ENCODE measurements at places on chromosomes 12 and 14. TPM values are rescaled to one million over a fixed set of nuclear protein-coding genes. Genes with fewer than 3 reads are reported as not detected.

- DNase-seq = no peak
These were observed 1009.6 kb downstream of the DIO2 start for GRCh38 chr14:79201564-79202207.

DNA sequence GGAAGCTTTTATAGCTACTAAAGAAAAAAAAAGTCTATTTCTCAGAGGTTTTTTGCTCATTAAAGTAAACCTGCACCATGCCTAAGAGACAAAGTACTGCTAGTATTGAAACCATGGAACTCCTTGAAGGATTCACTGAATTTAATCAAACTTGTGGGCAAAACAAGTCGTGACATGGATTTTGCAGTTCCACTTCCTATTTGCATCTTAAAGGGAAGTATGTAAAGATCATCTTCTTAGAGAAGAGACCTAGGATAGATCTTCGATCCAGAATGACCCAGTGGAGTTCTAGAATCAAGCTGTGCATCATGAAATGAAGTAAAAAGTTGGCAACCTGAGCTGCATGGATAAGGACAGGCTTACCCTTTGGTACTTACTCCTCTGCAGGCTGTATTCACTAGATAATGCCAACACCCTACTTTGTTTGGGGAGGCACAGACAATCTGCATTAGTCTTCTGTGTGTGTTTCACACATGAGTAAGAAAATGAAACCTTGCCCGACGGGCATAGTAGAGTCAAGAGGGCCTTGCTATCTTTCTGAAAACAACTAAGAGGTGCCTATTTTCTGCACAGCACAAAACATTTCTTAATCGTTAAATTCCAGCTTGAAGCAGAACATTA is 1.9 kb downstream of the GNG2 start:
- no peak for DNase-seq

- DNase-seq = no peak
These were observed 46.2 kb downstream of the GALNT8 start for GRCh38 chr12:4766445-4766844.

- no peak for DNase-seq
These were observed 258.2 kb upstream of the PRKD1 start for GRCh38 chr14:30185832-30186231.

DNA sequence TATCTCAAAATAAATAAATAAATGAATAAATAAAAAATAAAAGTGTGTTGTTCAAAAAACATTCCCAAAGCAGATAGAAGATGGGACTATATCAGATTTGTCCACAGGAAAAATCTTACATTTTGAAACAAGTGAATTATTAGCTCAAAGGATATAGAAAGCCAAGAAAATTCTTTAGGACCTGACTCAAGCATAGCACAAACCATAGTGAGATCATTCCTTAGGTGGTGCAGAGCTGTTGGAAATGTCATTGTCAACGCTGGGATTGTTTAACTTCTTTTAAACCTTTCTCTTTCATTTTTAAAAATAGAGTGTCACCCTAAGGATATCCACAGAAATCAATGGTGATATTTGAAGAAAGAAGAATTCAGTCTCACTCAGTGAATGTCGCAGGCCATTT is 43.5 kb downstream of the DRAM1 start:
- no peak for DNase-seq

- DNase-seq = peak; percentile 30
These were observed 89.5 kb upstream of the BCL2L14 start for GRCh38 chr12:11981121-11981733.

GRCh38 chr12:111636209-111636945 is 37.3 kb upstream of the ATXN2 start:
- no peak for DNase-seq

GRCh38 chr12:104852896-104853295 is 105.2 kb downstream of the SLC41A2 start:
- no peak for DNase-seq

DNA sequence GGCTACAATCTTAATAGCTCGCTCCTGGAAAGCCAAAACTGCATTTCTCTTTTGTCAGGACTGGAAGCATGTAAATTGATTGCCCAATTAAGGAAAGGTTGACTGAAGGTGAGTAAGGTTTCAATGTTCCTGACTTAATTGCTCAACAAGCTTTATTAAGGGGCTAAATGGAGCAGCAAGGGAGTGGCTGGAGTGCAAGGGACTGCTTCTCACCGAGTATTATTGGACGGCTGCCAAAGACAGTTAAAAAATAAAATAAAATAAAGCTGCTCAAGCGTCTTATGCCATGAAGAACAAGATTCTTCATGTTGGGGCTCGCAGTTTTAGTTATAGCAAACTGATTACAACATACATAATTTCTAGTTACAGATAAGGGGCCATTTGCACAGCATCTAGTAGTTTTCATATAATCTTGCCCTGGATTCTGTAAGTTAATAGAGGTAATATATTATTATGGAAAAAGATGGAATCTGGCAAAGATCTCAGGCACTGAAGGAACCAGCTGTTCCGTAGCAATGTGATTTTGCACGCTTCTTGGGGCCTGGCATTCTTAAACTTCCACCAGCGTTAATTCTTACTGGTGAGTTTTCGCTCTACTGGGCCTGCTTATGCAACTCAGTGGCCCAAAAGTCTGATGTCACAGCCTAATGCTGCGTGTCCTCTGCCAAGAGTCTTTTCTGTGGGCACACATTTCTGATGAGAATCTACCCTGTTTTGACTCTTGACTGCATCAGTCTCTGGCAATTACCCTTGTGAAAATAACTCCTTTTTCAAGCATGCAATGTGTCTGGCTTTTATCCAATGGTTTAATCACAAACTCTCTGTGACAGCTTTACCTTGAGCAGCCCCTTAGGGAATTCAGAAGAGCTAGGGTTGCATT is 108.5 kb downstream of the SLC38A1 start:
- peak; percentile 98 for DNase-seq

Gene SLC17A8
- not detected for total RNA-seq

Gene TAPBPL
- total RNA-seq = 1.8 TPM

Gene RTN1
- not detected for total RNA-seq

Gene ELK3
- total RNA-seq = 5.3 TPM

Gene BCL2L2
- 31.7 TPM for total RNA-seq
